Keratinocyte (primary cell): ENCODE measurements at places on chromosomes 2 and 18. TPM values are rescaled to one million over a fixed set of nuclear protein-coding genes. Genes with fewer than 3 reads are reported as not detected.

Gene RBKS
- 1.5 to 1.9 TPM (median 1.8 TPM) in 3 replicates for polyA plus RNA-seq

Gene GKN1
- polyA plus RNA-seq: 0.15 to 0.75 TPM (median 0.49 TPM) in 3 replicates

Gene ST8SIA5
- under 0.01 to 0.10 TPM (median 0.02 TPM) in 3 replicates for polyA plus RNA-seq

GRCh38 chr2:221767106-221768012, 195.3 kb upstream of the EPHA4 start:
- no peak overlapping the region for H3K27ac ChIP-seq
- no peak overlapping the region for H3K4me3 ChIP-seq
- no peaks in the 10 kb centered on the region for H3K27me3 ChIP-seq
- no peaks in the 10 kb centered on the region for H3K36me3 ChIP-seq
- DNase-seq: no peak
- H3K4me1 ChIP-seq: peaks cover 5% of the 10 kb centered on the region

DNA sequence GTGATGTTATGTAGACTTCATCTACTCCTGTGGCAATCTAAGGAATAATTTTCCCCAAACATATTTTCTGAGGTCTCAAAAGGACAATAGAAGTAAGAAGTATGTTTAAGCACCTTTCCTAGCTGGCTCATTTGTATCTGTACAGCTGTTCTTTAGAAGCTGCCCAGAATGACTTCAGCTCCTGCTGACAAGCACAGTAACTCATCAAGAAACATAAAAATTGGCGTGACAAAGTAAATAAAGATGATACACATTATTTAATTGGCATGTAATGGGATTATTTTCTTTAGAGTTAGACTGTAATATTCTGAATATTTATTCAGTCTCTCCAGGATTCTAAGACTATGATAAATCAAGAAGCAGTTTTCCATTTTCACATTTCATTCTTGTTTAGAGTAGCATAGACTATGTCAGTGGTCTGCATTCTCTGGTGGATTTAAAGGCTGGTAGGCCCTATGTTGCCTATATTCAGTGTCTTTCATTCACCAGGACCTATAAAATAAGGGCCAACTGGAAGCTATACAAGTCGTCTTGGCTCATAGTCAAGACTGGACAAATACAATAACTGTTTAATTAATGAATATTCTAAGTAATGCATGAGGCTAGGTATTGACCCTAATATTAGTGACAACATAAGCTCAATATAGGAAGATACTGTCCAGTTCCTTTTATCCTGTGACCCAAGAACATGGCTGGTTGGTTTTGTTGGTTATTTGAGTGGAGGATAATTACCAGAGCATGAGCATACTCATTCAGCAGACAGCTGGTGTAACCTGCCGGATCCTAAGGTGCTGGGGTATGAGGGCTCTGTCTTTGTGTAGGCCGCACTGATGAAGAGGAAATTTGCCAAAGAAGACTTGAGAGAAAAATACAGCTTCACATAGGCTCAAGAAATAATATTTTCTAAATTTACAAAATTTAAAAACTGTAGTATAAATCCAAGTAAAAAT, 107.0 kb downstream of the PDE1A start:
- H3K27me3 ChIP-seq: no peaks in the 10 kb centered on the region
- no peaks in the 10 kb centered on the region for H3K36me3 ChIP-seq
- no peak overlapping the region for H3K4me3 ChIP-seq
- no peak overlapping the region for H3K27ac ChIP-seq

GRCh38 chr2:121804340-121804739, 48.9 kb downstream of the TSN start:
- no peak overlapping the region for H3K4me3 ChIP-seq
- no peaks in the 10 kb centered on the region for H3K27me3 ChIP-seq
- H3K36me3 ChIP-seq: no peaks in the 10 kb centered on the region
- no peaks in the 10 kb centered on the region for H3K4me1 ChIP-seq
- H3K27ac ChIP-seq: no peak overlapping the region
- DNase-seq: no peak
